ENCODE measurements at places on chromosomes 7 and 10.

GRCh38 chr7:5625938-5626337 is 155.5 kb downstream of the RNF216 start:
- no peak for DNase-seq

DNA sequence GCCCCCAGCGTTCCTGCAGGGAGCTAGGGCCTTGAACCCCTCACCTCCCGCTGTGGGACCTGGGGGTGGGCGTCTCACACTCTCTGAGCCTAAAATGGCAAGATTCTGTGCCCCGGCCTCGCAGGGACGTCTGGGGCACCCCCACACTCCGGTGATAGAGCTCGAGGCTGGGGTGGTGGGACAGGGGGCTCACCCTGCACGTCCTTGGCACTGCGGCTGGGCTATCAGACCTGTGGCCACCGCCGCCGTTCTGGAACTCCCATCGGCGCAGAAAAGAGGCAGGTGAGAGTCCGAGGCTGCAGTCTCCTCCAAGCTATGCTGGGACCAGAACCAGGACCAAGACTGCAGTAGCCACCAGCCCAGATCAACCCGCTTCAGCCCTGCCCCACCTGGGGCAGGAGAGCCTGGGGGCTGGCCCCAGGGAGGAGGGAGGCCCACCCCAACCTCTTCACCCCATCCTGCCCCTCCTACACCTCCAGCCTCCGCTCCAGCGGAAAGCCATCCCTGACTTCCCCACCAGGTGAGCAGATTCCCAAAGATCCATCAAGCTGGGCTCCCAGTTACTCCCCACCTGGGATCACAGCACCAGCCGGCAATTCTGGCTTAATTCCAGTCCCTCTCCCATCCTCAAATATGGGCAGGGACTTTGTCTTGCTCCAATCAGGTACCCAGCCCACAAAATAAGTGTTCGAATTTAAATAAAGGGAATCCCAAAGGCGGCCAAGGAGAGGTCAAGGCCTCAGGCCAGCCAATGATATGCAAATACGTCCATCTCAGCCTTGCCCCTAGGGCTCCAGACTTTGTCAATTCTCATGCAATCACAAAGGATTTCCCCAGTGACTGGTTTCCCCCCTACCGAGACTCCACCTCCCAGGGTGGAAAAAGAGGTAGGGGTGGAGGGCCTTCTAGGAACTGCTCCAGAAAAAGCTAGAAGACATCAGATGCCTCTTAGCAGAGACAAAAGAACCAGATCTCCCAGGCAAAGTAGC is 16.4 kb downstream of the TNRC18 start:
- no peak for DNase-seq

- no peak for DNase-seq
Measured at GRCh38 chr10:32988604-32989003, 30.6 kb upstream of the ITGB1 start.

DNA sequence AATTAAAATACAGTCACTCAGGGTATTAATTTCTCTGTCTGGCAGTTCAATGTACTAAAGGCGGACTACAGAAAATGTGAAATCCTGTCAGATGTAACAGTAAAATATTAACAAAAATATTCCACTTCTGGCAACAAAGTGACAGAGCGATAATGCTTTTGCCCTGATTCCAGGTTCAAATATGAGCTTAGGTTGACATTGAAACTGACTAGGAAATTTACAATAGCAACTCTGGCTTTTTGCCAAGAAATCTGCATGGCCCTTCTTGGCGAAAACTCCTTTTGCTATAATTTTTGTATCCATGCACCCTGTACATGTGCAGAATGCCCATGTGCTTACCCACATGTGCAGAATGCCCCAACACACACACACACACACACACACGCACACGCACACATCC is 552.2 kb downstream of the MDFIC start:
- no peak for DNase-seq

- DNase-seq: no peak
Measured at GRCh38 chr7:13312307-13312706, 624.9 kb downstream of the ARL4A start.

DNA sequence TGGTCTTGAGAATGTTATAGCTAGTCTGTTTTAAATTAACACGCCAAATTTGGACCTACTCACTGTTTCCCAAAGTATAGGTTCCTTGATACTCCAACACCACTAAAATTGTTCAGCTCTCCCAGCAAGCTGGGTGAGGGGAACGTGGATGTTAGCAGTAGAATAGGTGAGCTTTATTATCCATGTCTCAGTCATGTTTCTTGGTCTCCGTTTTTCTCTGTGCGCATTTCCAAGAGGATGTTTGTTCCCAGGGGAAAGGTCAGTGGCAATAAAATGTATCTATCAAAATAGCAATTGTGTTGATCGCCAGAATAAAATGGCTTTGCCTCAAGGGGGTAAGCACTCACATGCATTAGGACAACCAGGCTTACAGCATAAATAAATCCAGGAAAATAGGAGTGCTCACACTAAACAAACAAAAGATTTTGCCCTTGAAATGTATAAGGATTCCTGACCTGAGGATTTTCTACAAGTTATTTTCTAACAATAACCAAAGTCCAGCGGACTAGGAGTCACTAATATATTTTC is 187.0 kb upstream of the C7orf33 start:
- no peak for DNase-seq

- DNase-seq: no peak
Measured at GRCh38 chr7:111290982-111291381, 200.1 kb downstream of the LRRN3 start.

GRCh38 chr7:23213755-23214154 is 31.9 kb downstream of the NUP42 start:
- DNase-seq: no peak

GRCh38 chr10:127563718-127564553 is 14.8 kb downstream of the NPS start:
- DNase-seq: peak; percentile 55

- peak; percentile 67 for DNase-seq
Measured at GRCh38 chr7:128398016-128398840, 11.6 kb downstream of the IMPDH1 start.

GRCh38 chr10:1376384-1376945 is 320.3 kb downstream of the WDR37 start:
- DNase-seq: no peak

DNA sequence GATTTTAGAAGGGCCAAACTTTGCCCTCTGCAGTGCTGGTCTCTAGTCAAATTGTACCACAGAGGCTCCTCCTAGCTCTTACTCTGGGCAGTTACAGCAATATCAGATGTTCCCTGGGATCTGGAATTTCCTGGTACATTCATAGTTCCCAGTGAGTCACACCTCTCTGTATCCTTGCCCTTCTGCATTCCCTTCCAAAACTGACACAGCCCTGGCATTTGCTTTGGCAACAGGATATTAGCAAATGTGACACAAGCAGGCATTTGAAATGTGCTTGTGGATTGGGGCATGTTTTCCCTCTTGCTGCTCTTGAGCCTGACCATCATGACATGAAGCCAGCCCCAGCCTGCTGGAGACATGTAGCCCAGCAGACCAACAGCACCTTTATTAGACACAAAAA is 284.7 kb upstream of the AKR1E2 start:
- no peak for DNase-seq

DNA sequence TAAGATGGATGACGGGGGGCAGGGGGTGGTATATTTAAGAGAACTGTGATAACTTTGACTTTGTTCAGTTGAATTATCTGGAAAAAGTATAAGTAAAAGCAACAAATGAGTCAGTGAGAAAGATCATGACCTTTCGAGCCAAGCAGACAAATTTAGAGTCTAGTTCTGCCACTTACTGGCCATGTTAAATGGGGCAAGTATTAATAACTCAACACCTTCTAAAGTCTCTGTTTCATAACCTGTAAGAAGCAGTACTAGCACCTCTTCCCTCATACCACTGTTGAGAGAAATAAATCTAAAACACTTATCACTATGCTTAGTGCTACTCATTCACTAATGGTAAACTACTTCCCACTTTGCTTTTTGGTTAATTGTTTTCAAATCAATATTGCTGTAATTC is 604.4 kb upstream of the LRRN3 start:
- no peak for DNase-seq

- DNase-seq: no peak
Measured at GRCh38 chr10:51707392-51707791, 8.0 kb upstream of the CSTF2T start.

GRCh38 chr7:127897704-127898454 is 133.4 kb downstream of the LRRC4 start:
- DNase-seq: peak; percentile 24

DNA sequence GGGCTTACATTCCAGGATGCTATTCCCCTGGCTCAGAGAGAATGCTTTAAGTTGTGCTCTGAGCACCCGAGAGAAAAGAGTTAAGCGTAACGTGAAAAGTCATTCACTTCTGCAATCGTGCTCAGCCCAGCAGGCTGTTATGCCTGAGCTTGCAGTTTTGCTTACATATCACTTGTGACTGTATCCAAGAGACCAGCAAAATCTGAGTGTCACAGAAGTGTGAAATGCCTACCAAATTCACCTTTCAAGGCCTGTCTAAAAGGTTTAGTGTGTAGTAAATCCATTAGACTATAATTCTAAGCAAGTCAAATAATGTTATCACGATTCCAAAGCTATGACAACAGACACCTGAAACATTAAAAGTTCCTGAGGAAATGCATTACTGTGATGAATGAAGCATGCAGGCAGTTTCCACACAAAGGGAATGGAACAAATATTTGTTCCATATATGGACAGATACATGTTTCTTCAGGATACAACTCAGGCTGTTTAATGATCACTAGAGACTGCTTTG is 20.1 kb downstream of the ITGB1 start:
- no peak for DNase-seq

DNA sequence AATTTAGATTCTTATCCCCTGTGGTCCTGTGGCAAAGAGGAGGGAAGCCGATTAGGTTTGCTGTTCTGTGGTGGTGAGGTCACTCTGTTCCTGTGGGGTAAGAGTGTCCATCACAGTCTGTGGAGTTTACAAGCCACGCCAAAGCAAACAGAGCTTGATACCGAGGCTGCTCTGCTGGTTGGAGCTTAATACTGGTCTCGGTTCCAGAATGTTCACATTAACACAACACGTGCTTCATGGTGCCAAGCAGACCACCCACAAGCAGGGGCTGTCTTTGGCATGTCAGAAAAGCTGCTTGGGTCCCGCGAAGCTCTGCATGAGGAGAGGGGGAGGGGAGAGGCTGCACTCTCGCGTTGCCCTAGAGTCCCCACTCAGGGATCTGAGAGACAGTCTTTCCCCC is 47.5 kb downstream of the DNAJB6 start:
- DNase-seq: no peak

DNA sequence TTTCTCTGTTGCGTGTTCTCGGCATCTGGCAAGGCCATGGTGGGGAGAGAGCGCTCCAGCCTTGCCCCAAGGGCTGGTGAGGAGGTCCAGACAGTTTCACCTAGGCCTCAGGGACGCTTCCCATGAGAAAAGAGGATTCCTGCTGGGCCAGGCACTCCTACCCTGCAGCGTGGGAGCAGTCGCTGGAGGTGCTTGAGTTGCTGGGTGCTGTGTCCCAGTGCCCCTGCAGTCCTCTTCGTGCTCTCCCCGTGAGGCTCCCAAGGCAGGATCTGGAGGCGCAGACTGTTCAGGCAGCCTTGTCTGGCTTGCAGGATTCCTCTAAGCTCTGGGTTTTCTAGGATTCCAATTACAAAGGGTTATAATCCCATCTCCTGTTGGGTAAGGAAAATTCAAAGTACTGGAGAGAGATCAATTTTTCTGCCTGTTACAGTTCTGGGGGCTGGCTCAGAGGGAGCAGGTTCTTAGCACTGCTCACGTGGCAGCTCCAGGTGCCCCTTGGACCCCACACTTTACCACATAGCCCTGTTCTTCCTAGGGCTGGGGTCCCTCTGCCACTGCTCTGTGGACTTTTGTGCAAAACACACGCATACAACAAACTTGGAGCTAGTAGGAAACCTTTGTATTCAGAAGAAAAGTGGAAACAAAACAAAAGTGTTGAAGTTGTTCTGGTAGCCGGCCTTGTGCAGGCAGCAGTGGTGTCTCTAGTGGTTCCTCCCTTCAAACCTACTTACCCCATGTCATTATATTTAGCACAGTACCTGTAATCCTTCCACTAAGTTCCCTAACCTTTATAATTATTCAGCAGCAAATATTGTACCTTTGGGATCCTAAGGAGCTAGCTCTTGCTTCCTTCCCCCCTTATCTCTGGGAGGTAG is 60.5 kb downstream of the CCNY start:
- no peak for DNase-seq

DNA sequence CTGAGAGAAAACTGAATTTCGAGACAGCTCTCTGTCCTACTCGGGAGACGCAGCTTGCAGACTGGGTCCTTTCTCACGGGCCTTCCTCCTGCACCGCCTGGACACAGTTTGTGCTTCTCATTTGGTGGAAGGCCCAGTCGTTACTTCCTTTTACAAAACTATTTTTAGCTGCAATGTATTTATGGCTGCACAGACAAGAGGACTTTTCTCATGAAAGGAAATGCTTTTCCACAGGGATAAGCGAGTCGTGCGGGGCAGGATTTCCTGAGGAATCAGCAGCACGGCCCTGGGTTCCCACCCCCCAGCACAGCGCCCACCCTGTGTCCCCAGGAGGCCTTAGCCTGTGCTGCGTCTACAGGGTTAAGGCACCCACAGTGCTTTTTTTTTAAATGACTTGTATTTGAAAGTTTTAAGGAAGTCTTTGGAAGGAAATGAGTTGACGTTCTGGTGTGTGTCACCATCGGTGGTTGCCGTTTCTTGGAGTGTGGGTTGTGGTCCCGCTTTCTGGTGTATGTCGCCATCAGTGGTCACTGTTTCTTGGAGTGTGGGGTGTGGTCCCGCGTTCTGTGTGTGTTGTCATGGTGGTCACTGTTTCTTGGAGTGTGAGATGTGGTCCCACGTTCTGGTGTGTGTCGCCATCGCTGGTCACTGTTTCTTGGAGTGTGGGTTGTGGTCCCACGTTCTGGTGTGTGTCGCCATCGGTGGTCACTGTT is 50.9 kb downstream of the INPP5A start:
- peak; percentile 54 for DNase-seq

GRCh38 chr10:47316131-47316530 is 6.1 kb upstream of the GDF2 start:
- DNase-seq: no peak

DNA sequence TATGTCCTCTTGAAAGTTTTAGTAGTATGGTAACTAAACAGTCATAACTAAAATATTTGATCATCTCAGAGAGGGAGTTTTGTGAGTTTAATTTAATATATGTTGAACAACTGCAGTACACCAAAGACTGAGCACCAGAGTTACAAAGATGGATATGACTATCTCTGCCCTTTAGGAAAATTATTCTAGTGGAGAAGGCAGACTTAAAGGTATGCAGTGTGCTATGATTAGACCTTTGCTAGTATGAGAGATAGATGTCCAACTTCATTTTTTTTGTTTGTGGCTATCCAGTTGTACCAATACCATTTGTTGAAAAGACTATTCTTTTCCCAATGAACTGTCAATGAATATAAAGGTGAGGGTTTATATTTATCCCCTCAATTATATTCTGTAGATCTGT is 33.4 kb downstream of the AKAP9 start:
- DNase-seq: no peak

GRCh38 chr10:26717476-26717875 is 20.0 kb downstream of the PDSS1 start:
- DNase-seq: no peak

- DNase-seq: no peak
Measured at GRCh38 chr10:122197611-122198222, 73.4 kb upstream of the BTBD16 start.
